ENCODE measurements at places on chromosomes 6 and 20. TPM values are rescaled to one million over a fixed set of nuclear protein-coding genes. Genes with fewer than 3 reads are reported as not detected.

The NKX2-2 gene
- total RNA-seq = 3.5 TPM

The BTNL2 gene
- total RNA-seq = not detected

The SYCP2L gene
- total RNA-seq = 6.9 TPM

The SYNE1 gene
- total RNA-seq = 190 TPM

The ZNF391 gene
- 6.2 TPM for total RNA-seq

The THBD gene
- total RNA-seq = 1.8 TPM

The DPPA5 gene
- total RNA-seq = not detected

The LPA gene
- total RNA-seq = 7.6 TPM

The GHRH gene
- 2.3 TPM for total RNA-seq

The DEFB119 gene
- total RNA-seq = not detected

The FRK gene
- total RNA-seq = 0.92 TPM

The SLC35B2 gene
- total RNA-seq = 33.2 TPM

The TTK gene
- 10.1 TPM for total RNA-seq

The UFL1 gene
- total RNA-seq = 28.6 TPM

The TMEM14B gene
- 57.9 TPM for total RNA-seq

The RPS6KA2 gene
- total RNA-seq = 32.3 TPM

The CST7 gene
- 0.69 TPM for total RNA-seq

The PERP gene
- 1.2 TPM for total RNA-seq

The SNRPB2 gene
- 56.5 TPM for total RNA-seq

The WFDC12 gene
- total RNA-seq = not detected

The WFDC10B gene
- total RNA-seq = not detected

The LRRC73 gene
- total RNA-seq = 5.3 TPM

The EZR gene
- 106 TPM for total RNA-seq

The BYSL gene
- total RNA-seq = 15.9 TPM

The PCED1A gene
- total RNA-seq = 18.0 TPM

Data from diencephalon (tissue), 1 donor.